Activated CD4-positive, alpha-beta T cell treated with anti-CD3 and anti-CD28 coated beads, Interleukin-2, amount 10 ng/mL, durations not matched to agents 7 days and 5 days (primary cell): ENCODE measurements at places on chromosomes 12 and 14.

DNA sequence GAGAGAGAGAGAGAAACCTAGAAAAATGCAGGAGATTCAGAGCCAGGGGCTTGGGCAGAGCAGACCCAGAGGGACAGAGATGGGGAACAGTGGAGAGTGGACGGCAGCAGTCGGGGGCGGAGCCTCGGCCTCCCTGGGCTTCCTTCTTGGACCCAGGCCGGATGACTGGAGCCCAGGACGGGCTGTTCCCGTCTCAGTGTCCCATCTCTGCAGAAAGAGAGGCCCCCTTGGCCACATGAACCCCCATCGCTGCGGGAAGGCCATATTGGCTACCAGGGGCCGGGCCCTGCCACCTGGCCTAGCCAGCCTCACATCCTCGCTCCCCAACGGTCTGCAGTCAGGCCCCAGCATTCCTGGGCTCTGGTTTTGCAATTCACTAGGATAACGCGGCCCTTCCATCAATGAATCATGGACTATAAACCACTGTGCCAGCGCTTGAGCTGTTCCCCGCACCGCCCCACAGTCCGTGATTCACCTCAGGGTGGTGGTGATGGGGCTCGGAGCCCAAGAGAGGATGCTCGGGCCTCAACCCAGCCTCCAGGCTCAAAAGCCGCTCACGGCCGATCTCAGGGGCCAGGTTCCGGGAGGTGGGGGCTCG is 116.5 kb downstream of the RFLNA start:
- no peak for DNase-seq

DNA sequence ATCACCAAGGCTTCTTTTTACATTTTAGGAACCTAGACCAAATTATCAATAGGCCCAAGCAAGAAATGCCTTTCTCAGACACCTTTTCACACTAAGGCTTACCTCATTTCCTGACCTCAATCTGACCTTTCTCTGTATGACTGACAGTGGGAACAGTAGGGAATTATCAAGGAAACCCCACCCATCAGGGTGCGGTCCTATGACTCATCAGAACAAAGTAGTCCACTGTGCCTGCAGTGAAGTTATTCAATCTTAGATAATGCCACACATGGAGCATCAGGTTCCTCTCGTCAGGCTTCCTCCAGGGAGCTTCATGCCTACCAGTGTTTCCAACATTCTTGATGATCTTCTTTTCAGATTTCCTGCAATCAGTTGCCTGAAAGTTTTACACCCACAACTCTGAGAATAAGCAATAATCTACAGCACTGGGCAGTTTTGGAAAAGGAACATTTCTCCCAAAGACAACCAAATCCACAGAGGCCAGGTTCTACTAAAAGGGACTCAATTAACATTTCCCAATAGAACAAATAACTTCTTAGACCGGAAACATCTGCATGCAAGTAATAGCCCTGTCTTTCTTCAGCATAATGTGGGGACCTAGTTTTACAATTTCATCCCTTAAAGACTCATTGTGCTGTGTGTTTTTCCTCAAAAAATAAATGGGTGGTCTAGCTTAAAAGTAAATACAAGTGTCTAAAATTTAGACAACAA is 35.9 kb upstream of the TMTC2 start:
- DNase-seq = no peak

GRCh38 chr14:71324767-71325272 is 417.6 kb downstream of the PCNX1 start:
- DNase-seq = peak; percentile 41

DNA sequence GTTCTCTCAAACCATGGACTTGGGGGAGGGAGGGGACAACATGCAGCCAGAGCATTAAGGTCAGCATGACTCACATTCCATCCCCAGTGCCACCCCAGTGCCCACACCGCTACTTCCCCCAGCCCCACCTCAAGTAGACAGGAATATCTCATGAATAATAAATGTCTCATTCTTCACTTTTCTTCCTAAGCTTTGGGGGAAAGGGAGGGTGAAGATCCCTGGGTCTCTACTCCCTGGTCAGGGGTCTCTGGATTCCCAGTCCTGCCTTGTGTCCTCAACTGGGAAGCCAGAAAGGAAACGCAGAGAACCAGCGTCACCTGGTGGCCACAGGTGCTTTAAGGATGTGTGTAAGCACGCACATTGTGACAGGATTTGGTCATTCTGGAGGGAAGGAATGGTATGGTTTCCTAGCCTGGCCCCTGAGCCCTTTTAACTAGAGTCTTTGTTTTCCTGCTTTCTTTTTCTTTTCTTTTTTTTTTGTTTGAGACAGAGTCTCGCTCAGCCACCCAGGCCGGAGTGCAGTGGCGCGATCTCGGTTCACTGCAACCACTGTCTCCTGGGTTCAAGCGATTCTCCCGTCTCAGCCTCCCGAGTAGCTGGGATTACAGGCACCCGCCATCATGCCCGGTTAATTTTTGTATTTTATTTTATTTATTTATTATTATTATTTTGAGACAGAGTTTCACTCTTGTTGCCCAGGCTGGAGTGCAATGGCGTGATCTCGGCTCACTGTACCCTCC is 3.4 kb downstream of the GPR84 start:
- peak; percentile 67 for DNase-seq
